ENCODE measurements at places on chromosomes 5 and 9.

DNA sequence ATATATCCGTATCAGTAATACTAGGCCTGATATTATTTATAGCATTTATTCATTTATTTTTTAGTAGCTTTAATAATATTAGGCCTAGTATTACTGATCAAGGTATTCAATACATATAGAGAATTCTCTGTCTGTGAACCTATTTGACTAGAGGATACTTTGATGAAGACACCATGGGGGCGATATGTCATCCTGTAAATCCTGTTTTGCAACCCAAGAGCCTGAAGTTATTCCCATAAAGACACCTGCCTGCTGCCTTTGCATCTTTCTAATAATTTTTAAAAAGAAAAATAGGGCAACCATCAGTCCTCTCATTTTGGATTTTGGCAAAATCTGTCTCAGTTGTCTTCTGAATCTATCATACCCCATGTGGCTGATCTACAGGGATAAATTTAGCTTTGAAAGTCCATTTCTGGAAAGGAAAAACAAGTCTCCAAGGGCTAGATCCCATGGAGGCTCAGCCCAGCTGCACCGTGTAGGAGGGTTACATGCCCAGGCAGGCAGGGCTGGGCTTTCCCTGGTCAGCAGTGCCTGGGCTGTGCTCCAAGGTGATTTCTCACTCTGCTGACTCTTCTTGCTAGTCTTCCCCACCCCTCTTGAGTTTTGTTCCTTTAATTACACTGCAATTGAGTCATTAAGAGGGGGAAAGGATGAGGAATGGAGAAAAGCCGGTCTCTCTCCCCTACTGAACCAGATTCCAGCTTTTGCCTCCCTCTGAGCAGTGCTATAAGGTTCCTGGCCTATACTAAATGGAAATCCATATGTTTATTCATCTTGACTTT, 169.0 kb downstream of the TRIM32 start:
- no peak for DNase-seq

DNA sequence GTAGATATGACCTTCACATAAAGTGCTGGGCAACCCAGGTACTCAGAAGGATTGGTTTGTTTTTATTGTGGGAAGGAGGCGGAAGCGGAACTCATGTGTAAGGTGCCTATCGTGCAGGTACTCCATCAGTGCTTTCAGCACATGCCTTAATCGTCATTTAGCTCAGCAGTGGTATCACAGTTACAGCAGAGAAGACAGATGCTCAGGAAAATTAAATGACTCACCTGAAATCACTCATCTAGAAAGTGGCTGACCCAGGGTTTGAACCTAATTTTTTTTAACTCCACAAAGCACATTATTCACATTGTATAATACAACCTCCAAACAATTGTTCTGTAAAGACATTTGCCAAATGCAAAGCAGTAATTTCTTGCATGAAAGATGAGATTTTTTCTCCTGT, 2.2 kb downstream of the C5orf46 start:
- no peak for DNase-seq

DNA sequence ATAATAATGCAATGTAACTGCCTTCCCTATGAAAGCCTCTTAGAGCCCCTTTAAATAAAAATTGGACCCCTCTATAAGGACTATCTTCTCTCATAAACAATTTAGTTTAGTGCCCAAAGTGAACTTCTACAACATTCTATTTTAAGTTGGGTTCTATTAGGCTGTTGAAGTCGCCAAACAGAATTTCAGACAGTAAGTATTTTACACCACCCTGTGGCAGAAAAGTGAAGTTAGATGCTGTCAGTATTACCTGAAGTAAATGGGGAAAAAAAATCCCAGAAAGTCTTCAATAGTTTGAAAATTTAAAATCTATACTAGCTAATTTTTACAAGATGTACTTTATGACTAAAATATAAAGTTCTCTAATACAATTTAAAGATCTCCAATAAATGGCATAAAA, 29.5 kb downstream of the CAAP1 start:
- DNase-seq = no peak

GRCh38 chr5:73188764-73189531, 16.0 kb downstream of the TMEM174 start:
- no peak for DNase-seq

GRCh38 chr5:156444753-156445291, 117.9 kb downstream of the SGCD start:
- DNase-seq = no peak

GRCh38 chr9:115997923-115998322, 155.7 kb upstream of the PAPPA start:
- no peak for DNase-seq

- DNase-seq = no peak
Observed at GRCh38 chr5:152556784-152557183, 151.7 kb upstream of the NMUR2 start.

DNA sequence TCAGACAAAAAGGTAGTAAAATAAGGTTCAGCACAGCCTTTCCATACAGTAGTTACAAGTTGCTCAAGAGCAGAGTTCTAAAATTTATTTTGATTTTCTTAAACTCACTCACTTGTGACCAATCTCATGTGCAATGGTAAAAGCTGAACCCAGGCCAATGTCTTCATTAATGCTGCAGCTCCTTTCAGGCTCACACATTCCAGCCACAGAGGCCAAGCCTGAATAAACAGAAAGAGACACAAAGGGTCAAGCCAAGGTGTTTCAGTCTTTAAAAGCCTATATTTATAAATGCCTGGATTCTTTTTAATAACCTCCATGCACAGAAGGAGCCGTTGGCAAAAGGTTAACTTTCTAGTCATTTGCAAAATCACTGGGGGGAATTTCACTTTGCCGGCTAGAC, 152.5 kb downstream of the ADAMTS6 start:
- no peak for DNase-seq

GRCh38 chr5:8870959-8871355, 674.9 kb downstream of the SEMA5A start:
- DNase-seq = no peak

- DNase-seq = no peak
Observed at GRCh38 chr5:135965504-135965903, 10.7 kb upstream of the LECT2 start.

All from left renal pelvis (tissue), 4 donors.